Neuronal stem cell (in vitro differentiated cells): ENCODE measurements at places on chromosomes 12 and 14.

DNA sequence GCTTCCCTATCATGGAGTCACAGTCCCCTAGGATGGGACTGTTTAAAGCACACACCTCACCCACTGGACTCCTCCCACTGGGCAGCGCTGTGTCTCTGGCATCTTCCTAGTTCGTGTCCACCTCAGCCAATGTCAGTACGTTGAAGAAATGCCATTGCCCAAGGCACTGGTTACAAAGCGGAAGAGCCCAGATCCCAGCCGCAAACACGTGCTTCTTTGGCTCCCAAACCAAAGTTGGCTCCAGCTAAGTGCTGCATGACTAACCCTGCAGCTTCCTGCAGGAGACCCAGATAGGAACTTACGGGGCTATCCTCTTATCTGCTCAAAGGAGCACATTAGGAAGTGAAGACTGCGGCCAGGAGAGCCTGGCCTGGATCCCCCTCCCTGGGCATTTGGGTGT is 9.3 kb downstream of the SYNE3 start:
- no peak for DNase-seq

DNA sequence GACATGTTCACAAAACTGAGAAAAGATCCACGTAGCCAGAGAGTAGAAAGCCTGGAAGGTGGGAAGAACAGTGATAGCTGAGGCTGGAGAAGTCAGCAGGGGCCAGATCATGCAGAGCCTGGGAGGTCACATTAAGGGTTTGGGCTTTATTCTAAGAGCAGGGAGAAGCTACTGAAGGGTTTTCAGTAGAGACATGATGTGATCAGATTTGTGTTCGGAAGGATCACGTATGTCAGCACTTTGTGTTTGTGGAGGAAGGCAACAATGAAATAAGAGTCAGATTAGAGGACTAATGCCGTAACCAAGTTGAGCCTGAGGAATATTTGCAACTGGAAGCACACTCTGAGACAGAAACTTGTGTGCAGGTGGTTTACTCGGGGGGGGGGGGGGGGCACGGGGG is 4.2 kb upstream of the PCK2 start:
- no peak for DNase-seq

- no peak for DNase-seq
Observed at GRCh38 chr14:23020143-23021128, 10.5 kb upstream of the C14orf93 start.

- no peak for DNase-seq
Observed at GRCh38 chr14:99179506-99179905, 92.5 kb downstream of the BCL11B start.

DNA sequence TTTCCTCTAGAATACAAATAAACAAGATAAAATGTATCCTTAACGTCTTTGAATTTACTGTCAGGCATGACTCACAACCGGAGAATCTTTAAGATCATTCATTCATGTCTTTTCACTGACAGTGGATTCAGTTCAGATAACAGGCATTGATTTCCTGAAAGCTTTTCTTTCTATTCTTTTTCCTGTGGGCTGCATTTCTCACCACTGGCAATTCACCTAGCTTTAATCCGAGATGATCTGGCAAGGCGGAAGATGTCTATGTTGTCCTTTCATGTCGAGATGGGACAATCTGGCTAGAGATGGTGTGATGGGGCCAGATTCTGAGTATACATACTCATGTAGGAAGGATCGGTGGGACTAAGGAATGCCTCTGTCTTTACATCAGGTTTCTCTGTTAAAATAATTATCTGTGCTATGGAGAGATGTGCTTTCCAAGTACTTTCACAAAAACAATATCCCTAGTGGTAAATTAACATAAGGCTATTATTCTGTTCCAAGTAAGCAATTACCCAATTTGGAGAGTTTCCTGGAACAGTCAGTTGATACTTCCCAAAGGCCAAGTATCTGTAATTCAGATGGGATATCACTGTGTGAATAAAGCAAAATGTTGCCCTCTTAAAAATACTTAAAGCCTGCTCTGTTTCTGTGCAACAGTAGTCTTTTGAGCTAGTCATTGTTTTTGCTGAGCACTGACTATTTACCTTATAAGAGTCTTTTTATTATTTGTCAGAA is 17.8 kb downstream of the ACSS3 start:
- no peak for DNase-seq

DNA sequence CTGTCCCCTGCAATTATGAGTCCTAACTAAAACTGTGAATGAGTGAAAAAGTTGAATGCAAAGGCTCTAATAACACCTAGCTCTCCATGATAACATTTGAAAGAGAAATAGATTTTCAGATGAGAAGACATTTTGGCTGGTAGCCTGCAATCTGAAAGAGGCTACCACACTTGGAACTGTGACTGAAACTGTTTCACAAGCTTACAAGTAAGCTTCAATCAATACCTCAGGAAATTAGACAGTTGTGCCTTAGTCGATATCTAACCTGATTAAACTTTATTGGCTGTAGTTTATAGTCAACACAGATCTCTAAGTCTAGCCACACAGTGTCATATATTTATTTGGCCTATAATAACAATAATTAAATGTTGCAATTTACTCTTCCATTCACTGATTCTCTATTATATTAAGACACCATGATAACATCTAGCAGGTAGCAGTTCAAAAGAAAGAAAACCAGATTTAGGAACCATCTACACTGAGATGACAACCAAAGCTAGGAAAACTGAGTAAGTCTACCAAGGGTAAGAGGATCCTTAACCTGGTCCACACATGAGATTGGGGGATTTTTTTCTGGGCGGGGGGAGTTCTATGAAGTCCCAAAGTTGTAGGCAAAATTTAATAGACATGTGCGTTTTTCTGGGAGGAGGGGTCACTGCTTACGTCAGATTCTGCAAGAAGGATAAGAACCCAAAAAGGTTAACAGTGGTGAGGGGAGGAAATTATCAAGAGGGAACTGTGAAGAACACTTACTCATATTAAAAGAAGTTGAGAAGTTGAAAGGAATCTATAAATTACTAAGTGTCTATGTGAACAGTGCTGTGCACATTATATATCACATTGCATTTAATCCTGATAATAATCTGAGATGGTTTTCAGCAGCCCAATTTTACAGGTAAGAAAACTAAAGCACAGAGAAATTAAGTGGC is 65.8 kb downstream of the NUMB start:
- no peak for DNase-seq

- no peak for DNase-seq
Observed at GRCh38 chr14:73591690-73592449, at the start of gene ACOT4. Gene ACOT4, plus strand, starts transcription at chr14:73591873. Its CDS starts 87 bp downstream, at chr14:73591960.

DNA sequence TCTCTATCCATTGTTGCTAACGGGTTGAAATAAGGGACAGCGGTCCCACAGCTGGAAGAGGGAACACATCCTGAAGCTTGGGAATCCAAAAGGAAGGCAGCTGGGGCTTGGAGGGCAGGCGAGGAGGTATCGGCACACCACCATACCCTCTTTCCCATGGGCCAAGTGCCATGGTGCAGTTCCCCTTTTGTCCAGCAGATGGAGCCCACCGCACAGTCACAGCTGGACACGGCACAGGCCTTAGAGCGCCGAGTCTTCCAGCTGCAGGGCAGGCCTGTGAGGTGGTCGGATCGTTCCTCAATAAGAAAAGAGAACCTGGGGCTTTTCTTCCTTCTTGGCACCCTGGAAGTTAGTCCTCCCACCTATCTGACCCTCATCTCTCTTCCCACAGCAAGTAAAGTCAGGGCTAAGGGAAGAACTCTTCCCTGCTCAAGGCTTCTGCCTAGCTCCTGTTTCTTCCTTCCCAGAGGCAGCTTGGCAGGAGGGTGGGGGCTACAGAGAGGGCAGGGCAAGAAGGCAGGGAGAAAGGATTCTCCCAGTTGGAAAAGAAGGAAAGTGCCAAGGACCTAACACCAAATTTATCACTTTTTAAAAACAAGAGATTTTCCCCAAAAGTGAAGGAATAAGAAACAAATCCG is 8.6 kb downstream of the PPP1R1A start:
- DNase-seq: peak; percentile 83

DNA sequence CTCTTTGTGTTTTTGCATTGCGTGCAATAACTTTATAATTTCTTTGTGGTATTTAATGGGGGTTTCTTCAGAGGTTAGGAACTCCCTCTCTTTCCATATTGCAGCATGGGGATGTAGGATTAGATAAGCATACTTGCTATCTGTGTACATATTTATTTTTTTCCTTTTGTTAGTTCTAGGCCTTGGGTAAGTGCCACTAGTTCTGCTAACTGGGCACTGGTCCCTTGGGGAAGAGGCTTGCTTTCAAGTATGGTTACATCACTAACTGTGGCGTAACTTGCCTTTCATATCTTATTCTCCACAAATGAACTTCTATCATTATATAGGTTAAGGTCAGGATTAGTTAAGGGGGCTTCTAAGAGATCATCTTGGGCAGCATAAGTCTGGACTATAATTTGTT is 31.5 kb upstream of the SLCO1B3 start:
- DNase-seq: no peak

DNA sequence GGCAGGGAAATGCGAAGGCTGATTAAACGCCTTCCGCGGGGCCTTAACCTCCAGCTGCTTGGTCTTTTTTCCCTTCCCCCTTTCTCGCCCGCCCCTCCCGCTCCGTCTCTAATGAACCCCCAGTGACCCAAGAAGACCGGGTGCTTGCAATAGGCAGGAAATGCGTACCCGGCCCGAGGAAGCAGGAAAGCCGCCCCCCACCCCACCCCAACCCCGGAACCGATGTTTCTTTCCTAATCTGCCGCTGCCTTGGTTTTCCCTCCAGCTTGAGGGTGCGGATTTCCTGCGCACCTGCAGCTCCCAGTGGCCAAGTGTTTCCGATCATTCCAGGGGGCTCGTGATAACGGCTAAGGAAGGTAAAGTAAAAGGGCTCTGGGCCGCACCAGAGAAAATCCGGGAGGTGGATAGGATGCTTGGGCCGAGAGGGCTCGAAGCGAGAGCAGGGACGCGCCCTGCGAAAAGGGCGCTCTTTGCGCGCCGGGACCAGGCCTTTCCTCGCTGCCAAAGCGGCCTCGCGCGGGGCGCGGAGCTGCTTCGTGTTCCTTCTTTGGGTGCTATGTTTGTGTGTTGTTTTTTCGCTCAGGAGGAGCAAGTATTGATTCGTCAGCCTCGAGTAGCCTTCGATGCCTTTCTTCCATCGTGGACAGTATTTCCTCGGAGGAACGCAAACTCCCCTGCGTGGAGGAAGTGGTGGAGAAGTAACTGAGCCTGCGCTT is 983 bp downstream of the MYF6 start:
- no peak for DNase-seq
